ENCODE measurements at places on chromosomes 11 and 22.

DNA sequence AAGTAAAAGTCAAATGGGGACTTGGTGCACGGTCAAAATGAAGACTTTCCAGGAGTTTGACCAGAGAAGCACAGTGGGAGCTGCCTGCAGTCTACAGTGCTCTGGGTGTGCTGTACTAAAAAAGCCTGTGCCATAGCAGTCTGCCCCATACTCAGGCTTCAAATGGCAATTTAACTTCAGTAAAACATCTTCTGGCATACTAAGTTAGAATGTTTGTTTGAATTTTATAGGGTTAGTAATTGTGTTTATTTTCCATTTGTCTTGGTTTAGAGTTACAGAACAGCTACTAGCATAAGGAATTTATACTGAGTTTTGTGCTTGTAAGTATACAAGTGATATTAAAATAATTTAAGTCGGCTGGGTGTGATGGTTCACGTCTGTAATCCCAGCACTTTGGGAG is 29.3 kb upstream of the LIPT2 start:
- no peak for DNase-seq

GRCh38 chr11:37141707-37142106 is 543.7 kb upstream of the RAG2 start:
- no peak for DNase-seq

DNA sequence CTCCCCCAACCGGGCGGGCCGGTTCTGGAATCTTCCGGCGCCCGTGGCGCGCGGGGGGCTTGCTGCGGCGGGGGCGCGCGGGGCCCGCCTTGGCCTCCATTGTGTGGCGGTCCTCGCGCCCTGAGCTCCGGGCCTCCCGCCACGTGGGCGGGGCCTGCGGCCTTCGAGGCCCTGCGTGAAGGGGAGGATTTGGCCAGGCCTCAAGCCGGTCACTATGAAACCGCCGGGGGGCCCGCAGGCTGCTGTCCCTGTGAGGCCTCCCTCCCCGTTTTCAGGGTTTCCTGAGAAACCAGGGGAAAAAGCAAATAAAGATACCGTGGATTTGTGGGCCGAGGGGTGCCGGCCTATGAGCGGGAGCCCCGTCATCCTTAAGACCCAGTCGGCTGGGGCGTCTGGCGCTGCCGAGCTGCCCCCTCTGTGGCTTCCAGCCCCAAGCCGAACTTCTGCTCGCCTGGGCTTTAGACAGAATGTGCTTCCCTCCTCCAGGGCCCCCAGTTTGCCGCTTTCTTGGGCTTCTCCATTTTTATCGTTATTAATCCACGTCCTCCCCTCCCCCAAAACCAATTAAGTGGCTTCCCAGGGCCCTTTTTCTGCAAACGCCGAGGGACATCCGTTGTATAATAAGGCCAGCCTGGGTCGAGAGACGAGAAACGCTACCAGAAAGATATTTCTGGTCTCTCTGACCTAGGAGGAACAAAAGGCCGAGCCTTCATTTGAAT is 602 bp downstream of the EWSR1 start:
- DNase-seq: peak; percentile 84

DNA sequence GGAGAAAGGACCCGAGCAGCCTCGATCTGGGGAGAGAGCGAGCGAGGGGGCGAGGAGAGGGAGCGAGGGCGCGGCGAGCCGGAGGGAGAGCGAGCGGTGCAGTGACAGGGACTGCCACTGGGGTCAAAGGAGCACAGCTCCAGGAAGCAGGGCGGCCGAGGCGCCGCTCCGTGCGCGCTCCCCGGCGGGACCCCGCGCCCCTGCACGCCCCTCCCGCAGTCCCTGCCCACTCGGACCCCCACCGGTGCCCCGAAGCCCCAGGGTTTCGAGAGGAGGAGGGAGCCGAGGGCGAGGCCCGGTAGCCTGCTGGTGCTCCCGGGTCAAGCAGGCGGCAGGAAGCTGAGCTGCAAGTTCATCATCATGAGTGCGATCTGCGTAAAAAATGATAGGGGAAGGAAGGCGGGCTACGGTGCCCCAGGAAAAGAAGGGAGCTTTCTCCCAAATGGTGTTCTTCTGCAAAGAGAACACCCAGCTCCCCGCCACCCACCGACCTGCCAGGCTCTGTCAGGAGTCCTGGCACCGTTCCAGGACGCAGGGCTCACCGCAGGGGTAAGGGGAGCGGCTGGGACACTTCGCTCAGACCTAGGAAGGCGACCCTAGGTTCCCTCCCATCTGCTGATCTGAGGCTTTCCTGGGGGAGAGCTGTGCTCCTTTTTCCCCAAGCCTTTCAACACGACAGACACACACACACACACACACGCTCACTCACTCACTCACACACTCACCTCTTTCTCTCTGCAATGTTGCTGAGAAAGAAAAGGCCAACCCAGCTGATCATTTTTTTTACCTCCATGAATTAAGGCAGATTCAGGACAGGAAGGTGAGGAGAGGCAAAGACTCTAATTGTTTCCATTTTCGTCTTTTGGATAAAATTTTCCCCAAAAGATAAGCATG is at the start of gene MPPED2:
TSS of gene MPPED2 (minus strand) at position 103 of the 894 bp plus-strand sequence. CDS start 5,980 bp downstream, outside the sequence.
- peak; percentile 66 for DNase-seq

DNA sequence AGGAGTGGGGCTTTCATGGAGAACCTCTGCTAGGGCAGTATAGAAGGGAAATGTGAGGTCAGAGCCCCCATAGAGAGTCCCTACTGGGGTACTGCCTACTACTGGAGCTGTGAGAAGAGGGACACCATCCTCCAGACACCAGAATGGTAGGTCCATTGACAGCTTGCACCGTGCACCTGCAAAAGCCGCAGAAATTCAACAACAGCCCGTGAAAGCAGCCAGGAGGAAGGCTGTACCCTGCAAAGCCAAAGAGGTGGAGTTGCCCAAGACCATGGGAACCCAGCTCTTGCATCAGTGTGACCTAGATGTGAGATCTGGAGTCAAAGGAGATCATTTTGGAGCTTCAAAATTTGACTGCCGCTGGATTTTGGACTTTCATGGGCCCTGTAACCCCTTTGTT is 245.6 kb downstream of the TENM4 start:
- DNase-seq: no peak

GRCh38 chr22:31278626-31279326 is 13.5 kb downstream of the PIK3IP1 start:
- no peak for DNase-seq

GRCh38 chr11:119774172-119774763 is 45.3 kb upstream of the NECTIN1 start:
- DNase-seq: peak; percentile 38

DNA sequence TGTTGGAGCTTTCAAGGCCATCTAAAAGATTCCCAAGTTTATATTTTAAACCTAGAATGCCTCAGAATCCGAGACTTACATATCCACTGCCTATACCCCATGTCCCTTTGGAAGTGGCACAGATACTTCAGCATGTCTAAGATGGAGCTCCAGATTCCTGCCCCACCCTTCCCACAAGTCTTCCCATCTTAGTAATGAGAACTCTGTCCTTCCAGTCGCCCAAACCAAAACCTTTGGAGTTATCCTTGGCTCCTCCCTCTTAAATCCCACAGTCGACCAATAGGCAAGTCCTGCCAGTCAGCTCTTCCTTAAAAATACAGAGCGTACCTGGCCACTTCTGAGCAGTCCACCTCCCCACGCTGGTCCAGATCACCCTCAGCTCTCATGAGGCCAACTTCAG is 4.3 kb downstream of the POLD4 start:
- peak; percentile 10 for DNase-seq

DNA sequence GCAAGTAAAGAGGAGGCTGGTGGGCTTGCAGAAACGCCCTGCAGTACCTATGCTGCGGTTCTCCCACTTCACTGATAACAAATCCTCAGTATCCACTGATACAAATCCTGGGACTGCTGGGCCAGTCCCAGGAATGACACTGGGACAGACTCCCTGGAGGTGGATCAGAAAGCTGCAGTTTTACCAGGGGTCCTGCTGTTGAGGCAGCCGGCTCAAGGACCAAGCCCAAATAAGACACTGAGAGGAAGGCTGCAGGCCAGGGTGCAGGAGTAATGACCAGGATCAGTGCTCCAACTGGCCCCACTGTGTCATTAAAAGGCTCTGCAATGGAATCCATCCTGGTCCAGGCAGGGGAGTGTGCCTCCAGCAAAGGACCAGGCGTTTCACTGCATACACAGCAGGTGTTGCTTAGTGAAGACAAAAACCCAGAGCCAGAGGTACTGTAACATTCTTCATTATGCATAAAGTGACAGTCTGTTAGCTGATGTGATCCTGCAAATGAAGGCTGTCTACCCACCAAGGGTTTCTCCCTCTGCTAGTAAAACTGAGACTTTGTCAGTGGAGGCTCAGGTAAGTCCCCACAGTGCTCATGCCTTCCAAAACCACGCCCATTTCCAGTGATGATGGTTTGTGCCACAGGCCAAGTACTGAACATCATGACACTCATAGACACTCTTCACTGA is 1.4 kb upstream of the C22orf39 start:
- DNase-seq: no peak

DNA sequence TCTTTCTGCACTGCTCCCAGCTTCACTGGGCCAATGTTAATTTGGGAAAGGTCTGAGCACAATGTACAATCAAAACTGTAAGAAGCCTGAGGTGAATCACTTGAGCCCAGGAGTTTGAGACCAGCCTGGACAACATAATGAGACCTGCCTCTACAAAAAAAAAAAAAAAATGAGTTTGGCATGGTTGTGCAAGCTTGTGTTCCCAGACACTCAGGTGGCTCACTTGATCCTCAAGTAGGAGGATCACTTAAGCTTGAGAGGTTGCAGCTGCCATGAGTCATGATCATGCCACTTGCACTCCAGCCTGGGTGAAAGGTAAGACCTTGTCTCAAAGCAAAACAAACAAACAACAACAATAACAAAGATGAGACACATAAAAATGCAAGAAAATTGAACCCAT is 38.6 kb upstream of the SC5D start:
- no peak for DNase-seq

DNA sequence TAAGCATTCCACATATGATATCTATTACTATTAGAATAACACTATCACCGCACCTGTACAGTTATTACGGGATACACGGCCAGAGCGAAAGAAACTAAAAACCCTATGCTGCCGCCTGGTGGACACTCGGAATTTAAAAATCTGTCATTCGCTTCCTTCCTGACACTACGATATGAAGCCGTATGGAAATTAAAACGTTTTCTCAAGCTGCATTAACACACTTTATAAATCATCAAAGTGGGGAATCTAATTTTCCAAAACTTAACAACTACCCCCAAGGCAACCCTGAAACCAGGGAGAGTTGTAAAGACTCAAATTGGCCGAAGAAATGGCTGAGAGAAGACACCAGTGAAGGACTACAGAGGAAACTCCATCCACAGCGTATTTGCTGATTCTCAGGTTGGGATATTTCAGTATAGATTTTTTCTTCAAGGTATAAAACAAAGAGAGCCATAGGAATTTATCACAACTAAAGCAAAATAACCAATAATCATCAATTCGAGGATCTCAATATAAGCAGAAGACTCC is 1.4 kb downstream of the CCDC73 start:
- DNase-seq: peak; percentile 47

DNA sequence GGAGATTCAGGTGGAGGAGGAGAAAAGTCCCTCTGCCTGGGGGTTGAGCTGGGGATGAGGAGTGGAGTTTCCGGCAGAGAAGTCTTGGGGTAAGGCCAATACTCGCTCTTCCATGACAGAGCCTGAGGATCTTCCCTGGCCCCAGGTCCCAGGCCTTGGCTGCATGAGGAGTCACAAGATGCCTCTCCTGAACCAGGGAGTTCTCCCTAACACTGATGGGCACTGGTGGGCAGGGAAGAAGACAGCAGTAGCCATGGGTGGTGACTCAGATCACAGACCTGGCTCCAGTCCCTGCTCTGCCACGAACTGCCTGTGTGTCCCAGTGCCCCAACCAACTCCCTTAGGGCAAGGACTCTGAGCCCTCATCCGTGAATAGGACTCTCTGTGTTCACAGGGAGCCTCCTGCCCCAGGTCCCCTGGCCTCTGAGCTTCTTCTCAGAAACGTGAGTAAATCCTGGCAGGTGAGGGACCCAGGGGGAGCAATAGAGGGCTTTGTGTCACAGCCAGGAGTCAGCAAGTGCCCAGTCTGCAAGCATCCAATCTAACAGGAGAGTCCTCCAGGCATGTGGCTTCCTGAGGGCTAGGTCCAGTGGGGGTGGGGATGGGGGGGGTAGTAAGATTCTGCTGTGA is 45.5 kb upstream of the FTH1 start:
- DNase-seq: peak; percentile 54

- DNase-seq: no peak
These were observed 49.8 kb upstream of the ANO1 start for GRCh38 chr11:70028147-70028855.

DNA sequence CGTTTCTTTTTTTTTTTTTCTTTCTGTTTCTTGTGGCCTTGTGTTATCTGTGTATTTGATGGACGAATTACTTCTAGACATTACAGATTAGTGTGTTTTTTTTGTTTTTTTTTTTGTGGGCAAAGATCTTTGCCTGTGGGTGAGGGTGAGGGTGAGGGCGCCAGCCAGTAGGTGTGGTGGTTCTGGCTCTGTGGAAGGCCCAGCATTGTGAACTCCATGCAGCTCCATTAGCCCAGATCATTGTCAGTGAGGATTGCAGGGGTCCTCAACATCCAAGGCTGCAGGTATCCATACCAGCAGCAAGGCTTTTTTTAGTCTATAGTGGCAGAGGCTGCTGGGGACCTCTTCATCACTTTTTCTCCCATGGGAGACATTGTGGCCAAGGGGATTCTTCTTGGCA is 13.7 kb downstream of the BIRC2 start:
- DNase-seq: no peak

DNA sequence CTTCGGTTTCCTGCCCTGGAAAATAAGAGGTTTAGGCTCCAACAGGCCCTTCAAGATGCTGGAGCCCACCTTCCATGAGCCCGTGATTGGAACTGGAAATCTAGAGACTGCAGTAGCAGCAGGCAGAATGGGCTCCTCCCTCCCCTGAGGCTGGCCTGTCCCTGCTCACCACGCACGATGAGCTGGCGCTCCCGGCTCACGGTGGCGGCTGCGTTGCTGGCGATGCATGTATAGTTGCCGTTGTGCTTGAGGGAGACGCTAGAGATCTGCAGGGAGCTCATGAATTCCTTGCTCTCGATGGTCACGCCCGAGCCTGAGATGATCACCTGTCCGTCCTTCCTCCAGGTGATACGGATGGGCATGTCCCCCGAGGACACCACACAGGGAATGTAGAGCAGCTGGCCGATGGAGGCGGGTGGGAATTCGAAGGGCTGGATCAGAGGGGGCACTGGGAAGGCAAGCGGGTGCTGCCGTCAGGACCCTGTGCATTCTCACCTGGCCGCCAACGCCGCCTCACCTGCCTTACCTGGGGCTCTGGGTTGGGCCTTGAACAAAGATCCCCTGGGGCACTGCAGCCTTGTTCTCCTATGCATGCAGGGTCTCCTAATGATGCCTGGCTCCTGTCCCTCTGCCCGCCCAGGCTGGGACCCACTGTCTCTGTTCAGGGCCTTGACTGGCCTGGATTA is 177.8 kb downstream of the CEP164 start:
- DNase-seq: no peak

GRCh38 chr22:29477723-29478318 is 2.2 kb upstream of the NEFH start:
- DNase-seq: no peak

GRCh38 chr11:33454264-33454663 is 197.1 kb downstream of the HIPK3 start:
- DNase-seq: no peak

GRCh38 chr11:72241291-72241781 is 2.6 kb downstream of the PHOX2A start:
- DNase-seq: no peak

- DNase-seq: no peak
These were observed 102.0 kb downstream of the INSC start for GRCh38 chr11:15216678-15217077.

Measured in AG20443 (cell line).